Upper lobe of left lung (tissue), 6 donors: ENCODE measurements at places on chromosomes 11 and 22. TPM values are rescaled to one million over a fixed set of nuclear protein-coding genes. Genes with fewer than 3 reads are reported as not detected.

DNA sequence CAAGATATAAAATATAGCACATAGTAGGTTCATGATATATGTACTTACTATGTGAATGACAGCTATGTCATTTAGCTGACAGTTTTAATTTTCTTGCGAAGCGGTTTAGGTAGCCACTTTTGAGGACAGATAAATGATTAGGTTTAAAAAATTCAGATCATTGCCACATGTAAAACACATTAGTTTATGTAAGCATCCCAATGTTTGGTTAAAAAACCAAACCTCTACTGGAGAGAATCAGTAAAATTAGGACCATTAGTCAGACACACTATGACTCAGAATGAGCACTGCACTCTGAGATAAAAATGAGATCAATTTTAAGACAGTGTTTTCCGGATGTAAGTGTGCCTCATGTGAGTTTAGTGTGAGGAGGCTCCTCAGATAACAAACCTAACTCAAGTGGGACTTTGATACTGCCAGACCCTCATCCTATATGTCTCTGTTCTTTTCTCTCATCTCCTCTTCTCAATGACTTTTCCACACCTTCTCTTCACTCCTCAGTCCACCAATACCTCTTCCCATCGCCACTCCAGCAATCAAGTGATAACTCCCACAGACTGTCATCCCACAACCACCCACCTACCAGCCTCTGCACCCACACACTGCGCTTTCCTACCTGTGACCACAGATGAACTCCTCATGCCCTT, 6.8 kb upstream of the OR2AT4 start:
- no peak for DNase-seq

DNA sequence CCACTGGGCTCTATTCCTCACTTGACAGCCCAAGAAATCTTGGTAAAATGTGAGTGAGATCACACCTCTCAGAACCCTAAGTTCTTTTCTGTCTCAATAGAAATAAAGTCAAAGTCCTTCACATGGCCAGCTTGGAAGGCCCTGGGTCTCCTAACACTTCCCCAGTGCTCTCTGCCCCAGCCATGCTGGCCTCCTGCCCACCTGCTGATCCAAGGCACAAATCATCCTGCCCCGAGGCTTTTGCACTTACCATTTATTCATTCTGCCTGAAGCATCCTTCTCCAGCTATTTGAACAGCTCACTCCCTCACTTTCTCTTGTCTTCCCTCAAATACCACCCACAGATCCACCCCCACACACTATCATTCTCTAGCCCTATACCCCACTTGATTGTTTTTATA, 26.4 kb downstream of the ISX start:
- no peak for DNase-seq

- DNase-seq, result no peak
These were observed 1058.2 kb downstream of the LRRC4C start for GRCh38 chr11:40401132-40401853.

DNA sequence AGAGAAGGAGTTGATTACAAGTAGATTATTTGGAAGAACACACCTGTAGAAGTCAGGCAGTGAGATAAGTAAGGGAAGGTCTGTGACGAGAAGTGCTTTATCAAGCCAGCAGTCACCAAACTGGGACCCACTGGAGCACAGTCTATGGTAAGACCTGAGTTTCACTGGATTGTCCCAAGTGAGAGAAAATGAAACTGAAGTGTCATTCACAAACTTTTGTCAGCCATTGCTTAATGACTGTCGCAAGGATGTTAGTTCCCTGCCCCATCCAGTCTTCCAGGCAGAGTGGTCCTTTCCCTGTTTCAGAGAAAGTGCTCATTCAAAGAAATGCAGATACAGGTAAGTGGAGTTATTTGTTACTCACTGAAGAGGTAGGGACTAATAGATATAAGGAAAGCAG, 728.0 kb upstream of the TENM4 start:
- no peak for DNase-seq

GRCh38 chr11:124941703-124942102, 5.9 kb upstream of the HEPACAM start:
- no peak for DNase-seq

- DNase-seq, result peak; percentile 78
These were observed 9.5 kb upstream of the MICAL2 start for GRCh38 chr11:12100841-12101242.

GRCh38 chr11:28836285-28837081, 728.3 kb downstream of the METTL15 start:
- DNase-seq, result no peak

- no peak for DNase-seq
These were observed 52.2 kb downstream of the BMAL1 start for GRCh38 chr11:13329670-13330356.

GRCh38 chr11:46333394-46333947, 13.8 kb upstream of the DGKZ start:
- no peak for DNase-seq

- peak; percentile 67 for DNase-seq
These were observed 32.7 kb upstream of the GLYATL1B start for GRCh38 chr11:59053387-59053786.

- no peak for DNase-seq
These were observed 33.0 kb downstream of the LRRC10B start for GRCh38 chr11:61541598-61541997.

- no peak for DNase-seq
These were observed 148.9 kb downstream of the TBC1D22A start for GRCh38 chr22:46911346-46911745.

DNA sequence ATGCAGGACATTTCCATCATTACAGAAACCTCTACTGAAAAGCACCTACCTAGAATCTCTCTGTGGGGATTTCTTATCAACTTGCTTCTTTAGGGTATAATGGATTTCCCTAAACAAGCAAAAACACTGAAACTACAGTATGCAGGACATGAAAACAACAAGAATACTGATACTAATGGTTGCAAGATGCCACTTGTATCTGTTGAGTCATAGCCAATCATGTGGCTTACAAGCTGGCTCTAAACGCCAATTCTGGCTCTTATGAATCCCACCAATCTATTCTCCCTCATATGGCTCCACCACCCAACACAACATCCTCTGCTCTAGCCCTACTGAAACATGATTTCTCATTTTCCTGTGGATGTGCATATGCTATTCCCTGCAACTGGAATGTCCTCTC, 22.6 kb downstream of the TENM4 start:
- no peak for DNase-seq

DNA sequence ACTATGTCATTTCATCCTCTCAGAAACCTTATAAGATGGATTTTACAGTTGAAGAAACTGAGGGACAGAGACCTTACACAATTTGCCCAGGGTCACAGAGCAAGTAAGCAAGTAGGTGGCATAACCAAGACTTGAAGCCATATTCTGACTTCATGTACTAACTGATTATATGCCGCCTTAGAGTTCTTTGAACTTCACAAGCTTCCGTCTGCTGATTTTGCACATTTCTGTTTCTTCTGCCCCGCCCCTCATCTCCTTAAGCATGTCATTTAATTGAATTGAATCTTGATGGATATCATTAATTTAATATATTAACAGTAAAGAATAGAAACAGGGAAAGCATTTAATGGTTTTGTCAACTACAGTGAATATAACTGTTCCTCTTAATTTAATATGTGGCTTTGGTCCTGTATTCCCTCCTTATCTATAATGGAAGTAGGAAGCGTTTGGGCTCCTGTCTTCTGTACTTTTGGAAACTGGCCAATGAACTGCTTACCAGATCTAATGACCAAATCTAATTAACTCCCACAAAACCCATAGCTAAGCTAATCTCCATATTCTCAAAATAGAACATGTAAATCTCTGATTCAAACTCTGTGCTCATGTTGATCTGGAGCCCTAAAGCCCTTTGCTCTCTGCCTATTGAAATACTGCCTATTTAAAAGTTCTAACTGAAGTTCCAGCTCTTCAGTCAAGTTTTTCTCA, 30.4 kb downstream of the SIK2 start:
- DNase-seq, result no peak

DNA sequence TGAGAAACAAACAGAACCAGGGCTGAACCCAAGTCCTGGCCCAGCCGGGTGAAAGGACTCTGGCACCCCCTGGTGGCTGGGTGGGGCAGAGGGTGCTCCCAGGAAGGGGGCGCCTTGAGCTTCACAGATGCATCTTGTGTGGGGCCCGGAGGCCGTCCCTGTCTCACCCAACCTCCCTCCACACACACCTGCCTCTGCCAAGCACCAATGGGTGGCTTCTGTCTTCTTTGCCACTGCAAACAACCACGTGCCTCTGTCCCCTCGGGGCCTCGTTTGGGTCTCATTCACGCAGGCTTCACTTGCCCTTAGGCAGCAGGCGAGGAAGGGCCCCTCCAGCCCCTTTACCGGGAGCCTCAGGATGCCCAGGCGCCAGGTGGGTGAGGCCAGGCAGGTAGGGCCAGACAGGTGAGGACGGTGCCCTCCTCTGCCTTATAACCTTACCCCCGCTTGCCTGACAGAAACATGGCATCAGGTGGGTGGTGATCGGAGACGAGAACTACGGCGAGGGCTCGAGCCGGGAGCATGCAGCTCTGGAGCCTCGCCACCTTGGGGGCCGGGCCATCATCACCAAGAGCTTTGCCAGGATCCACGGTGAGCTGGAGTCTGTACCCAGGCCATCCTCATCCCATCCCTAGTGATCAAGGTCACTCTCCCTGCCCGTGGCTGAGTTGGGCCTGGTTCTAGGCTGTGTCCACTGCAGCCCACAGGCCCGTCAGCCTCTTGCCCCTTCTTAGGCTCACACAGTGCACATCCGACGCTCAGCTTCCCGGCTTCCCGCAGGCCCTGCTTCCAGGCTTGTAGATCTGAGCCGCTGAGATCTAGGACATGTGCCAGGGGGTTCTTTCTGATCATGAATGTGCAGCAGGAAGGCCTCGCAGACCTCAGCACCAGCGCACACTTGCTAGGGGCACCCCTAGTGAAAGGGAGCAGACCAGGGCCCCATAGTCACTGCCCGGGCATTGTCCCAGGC, 17.2 kb downstream of the POLR3H start:
- DNase-seq, result no peak

DNA sequence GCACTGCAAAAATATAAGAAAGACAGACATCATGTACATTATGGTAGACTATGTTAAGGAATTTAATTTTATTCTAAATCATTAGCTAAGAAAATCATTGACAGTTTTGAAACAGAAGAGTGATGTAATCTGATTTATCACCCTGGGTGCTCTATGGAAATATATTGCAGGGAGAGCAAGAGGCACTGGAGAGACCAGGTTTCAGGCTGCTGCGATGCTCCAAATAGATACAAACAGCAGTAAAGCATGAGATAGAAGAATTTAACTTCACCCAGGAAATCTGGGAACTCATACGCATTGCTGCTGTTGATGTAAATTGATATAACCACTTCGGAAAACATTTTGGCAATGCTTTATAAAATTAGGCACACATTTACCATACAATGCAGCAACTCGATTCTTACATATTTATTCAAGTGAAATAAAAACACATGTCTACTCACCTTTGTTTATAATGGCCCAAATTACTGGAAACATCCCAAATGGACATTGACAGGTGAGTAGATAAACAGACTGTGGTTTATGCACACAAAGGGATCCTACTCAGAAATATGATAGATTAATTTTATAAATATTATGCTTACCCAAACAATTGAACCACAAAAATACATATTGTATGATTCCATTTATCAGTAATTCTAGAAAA, 535.1 kb upstream of the CHORDC1 start:
- DNase-seq, result no peak

DNA sequence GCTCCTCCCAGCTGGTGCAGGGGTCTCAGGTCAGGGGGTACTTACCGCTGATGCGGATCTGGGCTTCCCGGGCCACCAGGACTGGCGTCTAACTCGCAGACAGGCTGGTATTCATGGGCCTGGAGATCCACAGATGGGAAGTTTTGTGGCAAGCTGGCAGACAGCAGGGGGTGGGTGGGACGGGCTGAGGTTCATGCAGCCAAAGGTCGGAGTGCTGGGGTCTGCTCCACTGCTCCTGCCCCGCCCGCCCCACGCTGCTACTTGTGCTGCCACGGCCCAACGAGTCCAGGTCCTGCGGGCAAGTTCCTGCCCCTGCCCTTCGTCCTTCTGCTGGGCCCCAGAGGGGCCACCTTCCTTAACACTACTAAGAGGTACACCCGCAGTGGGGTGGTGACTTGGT, 3.1 kb downstream of the ACY3 start:
- DNase-seq, result no peak

GRCh38 chr11:44943696-44944095, 7.0 kb downstream of the TP53I11 start:
- DNase-seq, result no peak

DNA sequence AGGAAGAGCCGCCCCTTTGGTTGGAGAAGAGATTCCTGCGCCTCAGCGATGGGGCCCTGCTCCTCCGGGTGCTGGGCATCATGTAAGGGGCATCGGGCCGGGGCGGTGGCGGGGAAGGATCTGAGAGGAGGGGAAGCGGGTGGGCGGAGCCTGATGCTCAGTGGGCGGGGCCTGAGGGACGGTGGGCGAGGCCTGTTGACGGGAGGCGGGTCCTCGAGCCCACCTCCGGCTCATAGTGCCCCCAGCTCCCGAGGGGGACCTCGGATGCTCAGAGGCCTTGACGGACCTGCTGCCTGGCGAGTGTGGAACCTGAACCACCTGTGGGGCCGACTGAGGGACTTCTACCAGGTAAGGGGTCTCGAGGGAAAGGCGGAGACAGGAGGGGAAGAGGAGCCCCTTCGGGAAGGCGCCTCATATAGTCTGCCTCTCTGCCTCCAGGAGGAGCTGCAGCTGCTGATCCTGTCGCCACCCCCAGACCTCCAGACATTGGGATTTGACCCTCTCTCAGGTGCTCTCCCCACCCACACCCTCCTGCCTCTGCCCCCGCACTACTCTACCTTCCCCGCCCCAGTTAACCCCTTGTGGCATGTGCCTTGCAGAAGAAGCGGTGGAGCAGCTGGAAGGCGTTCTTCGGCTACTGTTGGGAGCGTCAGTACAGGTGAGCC, 799 bp downstream of the CCDC88B start:
- peak; percentile 72 for DNase-seq

DNA sequence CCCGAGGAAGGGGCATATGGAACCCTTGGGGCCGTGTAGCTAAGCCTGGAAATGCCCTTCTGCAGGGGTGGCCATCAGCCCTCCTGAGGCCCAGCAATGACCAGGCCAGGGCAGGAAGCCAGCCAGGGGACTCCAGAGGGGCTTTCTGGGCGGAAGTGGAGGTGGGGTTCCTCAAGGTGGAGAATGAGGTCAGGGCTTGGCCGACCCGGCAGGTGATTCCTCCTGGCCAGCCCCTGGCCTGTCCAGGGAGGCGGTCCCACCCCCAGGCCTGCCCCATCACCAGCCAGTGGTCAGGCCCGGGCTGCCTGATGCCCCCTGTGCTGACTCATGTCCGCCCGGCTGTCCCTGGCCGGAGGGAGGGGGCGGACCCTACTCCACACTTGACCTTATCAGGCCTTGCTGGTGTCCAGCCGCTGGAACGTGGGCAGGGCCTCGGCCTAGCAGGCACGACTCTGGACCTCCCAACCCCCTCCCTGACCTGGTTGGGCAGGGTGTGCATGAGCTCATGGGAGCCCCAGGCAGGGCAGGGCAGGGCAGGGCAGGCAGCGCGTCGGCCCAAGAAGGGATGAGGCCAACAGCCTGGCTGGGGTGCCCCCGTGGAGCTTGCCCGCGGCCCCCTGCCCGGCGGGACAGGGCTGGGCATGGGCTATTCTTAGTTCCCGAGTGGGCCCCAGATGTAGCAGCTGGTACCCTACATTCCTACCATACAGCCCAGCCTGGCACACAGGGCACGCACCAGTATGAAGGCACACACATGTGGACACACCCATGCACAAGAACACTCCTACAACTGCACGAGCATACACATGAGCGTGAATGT, 35.9 kb downstream of the RPL3 start:
- DNase-seq, result peak; percentile 81

OR6A2 gene
- total RNA-seq, result 0.15 TPM

GLYAT gene
- not detected for total RNA-seq

RIBC2 gene
- total RNA-seq, result 1.4 TPM

APOBEC3H gene
- total RNA-seq, result 0.78 TPM

GUCD1 gene
- 231 TPM for total RNA-seq

RCOR2 gene
- 0.14 TPM for total RNA-seq

APOBEC3C gene
- total RNA-seq, result 27.0 TPM

OSM gene
- 5.9 TPM for total RNA-seq

JAML gene
- 44.6 TPM for total RNA-seq
